ENCODE measurements at places on chromosomes 7 and 10. TPM values are rescaled to one million over a fixed set of nuclear protein-coding genes. Genes with fewer than 3 reads are reported as not detected.
A peak's percentile ranks its signal among the peaks of the same experiment; 100 is the strongest.

CHAT gene
- not detected for total RNA-seq

DNA sequence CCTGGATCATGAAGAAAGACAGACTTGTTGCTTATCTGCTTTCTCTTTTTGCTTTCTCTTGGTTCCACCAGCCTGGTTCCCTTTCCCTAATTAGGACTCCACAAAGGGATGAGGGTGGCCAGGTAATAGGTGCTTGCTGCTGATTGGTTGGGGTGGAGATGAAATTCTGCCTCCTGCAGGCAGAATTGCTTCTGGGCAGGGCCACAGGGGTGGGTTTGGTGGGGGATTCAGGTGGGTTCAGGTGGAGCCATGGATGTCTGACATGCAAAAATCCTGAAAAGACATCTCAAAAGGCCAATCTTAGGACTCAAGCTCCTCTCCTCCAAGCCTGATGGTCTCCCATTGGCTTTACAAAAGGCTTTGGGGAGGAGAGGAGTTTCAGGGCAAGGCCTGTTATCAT lies 25.4 kb upstream of the ACHE start:
- DNase-seq: no peak

GRCh38 chr10:81917666-81918065 lies 42.7 kb downstream of the NRG3 start:
- no peak for DNase-seq

OR2F2 gene
- not detected for total RNA-seq

DNA sequence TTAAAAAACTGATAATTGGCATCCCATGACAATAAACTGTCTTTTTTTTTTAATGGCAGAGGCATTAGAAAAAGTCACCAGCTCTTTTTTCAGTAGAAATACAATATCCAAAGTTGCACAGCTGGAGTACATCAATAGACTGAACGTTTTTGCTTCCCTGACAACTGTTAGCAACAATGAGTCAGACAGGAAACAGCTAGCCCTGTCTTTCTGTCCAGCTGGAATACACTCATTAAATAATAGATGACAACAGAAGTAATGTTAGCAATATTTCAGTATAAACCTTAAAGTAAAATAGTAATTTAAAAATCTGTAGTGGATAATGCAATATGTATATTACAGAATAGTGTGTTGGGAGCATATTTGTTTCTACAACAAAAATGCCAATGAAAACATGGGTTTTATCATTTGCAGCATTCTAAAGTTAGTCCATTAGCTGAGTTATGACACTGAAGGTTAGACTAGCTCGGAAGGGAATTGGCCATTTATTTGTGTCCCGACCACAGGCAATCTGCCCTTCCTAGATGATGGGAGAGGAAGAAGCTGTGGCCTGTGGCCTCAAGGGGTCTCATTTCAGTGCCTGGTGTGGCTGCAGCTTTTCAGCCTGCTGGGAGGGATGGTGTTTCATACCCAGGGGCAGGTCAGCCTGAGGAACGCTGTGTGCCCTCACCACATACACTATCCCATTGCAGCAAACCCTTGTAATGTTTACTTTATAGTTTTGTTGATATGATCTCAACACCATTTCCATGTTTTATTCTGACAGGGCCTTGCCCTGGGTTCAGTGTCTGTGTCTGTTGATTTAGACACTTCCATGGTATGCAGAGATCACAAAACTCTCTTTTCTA lies 173.3 kb downstream of the SLC16A9 start:
- DNase-seq: peak; percentile 55

GHRHR gene
- total RNA-seq: not detected

DNA sequence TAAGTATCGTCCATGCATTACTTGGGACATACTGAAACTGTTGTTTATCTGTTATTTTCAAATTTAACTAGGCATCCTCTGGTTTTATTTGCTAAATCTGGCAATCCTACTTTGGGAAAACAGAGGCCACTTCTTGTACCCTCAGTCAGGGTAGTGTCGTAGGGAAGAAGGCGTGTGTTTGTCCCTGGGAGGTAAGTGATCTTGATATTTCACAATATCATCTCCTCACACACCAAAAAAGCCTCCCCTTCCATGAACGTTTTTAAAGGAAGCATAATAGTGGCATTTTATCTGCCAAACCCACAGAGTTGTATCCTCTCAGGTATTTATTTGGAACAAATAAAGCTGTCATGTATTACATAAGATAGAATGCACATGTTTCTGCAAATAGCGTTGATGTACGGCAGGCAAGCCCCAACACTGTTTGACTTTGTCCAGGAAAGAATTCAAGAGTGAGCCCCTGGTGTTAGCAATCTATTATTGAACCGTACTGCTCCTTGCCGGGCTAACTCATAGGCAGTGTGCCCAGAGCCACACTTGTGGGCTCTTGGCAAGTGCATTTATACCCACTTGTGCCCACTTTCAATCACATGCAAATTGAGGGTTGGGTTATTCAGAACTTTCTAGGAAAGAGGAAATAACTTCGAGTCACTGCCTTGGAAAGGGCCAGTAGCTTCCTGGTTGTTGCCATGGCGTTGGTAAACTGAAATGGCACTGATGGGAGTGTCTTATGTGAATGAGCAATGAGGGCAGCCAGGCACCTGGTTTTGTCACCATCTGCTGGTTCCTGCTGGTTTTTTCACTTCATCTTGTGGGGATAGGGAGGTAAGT lies 266.0 kb downstream of the USP6NL start:
- DNase-seq: peak; percentile 4

- no peak for DNase-seq
Observed at GRCh38 chr10:59611048-59611447, 98.6 kb downstream of the SLC16A9 start.

SLC26A5 gene
- not detected for total RNA-seq

DNA sequence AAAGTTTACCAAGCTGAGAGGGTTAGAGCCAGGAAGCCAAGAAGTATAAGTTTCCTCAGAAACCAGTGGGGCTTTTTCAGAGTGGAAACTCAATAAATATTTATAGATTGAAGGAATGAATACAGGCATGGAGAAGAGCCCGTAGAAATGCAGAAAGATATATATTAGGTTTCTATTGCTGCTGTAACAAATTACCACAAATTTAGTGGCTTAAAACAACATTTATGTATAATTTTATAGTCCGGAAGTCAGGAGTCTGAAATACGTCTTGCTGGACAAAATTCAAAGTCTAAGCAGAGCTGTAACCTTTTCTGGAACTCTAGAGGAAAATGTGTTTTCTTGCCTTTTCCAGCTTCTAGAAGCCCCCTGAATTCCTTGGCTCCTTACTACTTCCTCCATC lies 107.3 kb upstream of the SEMA3D start:
- no peak for DNase-seq

HYAL4 gene
- total RNA-seq: not detected

DNA sequence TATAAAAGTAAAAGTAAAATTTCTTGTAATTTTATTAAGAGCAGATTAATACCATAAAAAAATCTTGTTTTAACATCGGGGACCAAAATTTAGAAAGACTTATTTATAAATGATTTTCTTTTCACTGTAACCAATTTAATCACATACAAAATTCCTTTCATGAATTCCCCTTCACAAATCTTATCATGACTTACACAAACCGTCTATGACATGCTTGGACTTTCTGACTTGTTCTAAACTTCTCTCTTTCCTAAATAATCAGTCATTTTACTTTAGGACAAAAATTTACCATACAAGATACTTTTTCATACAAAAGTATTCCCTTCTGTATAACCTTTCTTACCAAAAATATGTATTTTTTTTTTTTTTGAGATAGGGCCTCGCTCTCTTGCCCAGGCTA lies 9.3 kb downstream of the CROT start:
- peak; percentile 44 for DNase-seq

- no peak for DNase-seq
Observed at GRCh38 chr7:156446990-156447389, 193.6 kb upstream of the RNF32 start.

MKX gene
- 0.64 TPM for total RNA-seq

ENTPD1 gene
- 0.02 TPM for total RNA-seq

- DNase-seq: peak; percentile 29
Observed at GRCh38 chr7:127792528-127793342, 140.7 kb downstream of the SND1 start.

ACBD7 gene
- 5.8 TPM for total RNA-seq

TMEM213 gene
- total RNA-seq: not detected

- peak; percentile 15 for DNase-seq
Observed at GRCh38 chr7:123367484-123368122, 166.8 kb downstream of the IQUB start.

IDE gene
- total RNA-seq: 28.3 TPM

DNA sequence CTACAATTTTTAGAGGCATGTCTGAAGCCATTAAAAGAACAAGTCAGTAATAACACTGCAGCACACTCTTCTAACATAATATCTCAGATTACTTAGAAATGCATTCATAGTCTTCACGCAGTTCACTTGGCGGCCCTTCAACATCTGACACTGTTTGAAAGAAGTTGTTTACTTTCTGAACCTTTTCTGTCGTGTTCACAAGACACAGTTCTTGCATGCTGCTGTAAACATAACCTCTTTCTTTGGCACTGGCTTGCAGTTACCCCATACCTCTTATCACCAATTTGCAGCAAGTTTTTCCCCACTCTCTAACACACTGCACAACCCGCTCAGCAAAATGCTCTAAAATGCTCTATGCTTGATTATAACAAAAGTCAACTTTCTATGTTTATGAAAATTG lies 12.0 kb downstream of the PIP4K2A start:
- peak; percentile 17 for DNase-seq

PILRA gene
- total RNA-seq: 0.54 TPM

PLAC9 gene
- not detected for total RNA-seq

OR2A5 gene
- not detected for total RNA-seq

- no peak for DNase-seq
Observed at GRCh38 chr10:34667177-34667576, 147.9 kb downstream of the PARD3 start.

All from M059J (cell line).